ENCODE measurements at places on chromosomes 3 and 15.

DNA sequence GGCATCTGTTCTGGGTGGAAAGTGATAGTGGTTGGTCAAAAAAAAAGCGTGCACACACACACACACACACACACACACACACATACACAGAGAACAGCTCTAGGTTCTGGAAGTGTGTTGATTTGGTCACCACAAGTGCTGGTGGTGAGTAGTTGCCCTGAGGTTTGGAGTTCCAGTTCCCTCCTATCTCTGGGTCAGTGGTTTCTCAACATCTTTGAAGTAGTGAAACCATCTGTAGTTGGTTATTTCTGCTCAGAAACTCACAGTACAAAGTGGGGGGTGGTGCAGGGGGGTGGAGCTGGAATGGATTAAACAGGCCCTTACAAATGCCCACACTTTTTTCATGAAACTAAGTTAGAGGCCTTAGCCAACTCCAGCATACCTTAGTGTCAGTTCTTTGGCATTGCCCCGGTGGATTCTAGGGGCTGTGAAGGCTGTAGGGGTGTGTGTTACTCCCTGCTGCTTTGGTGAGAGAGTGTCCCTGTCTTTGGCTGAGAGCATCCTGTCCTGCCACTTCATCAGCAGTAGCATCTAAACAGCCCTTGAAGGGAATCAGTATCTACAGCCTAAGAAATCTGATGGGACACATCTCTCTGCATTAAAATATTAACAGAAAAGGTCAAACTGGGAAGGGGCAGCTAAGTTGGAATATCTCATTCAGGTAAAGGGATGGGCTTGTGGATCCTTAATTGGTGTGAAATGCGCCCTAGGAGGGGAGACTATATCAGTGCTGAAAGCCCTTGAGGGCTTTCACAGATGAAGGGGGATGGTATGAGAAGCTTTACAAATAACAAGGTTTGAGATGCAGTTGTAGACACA lies 20.6 kb downstream of the SMAD3 start:
- DNase-seq: peak; percentile 59

GRCh38 chr15:71066983-71067382 lies 48.3 kb upstream of the THSD4 start:
- DNase-seq: no peak

DNA sequence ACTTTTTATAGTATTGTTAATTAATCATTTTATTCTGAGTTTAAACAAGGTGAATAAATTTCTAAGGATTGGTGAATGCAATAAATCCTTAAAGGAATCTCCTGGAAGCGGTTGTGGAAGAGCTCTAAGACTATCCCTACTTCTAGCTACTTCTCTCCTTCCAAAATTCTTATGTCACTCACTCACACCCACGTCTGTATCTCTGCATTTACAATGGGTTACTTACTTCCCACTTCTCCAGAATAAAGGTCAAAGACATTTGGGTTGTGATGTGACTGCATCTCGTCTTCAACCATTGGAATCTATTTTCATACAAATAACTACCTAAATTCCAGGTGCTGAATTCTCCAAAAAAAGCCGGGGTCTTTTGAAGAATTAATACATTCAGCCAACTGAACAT lies 234.2 kb upstream of the MDFIC2 start:
- no peak for DNase-seq

GRCh38 chr3:188944108-188944507 lies 227.7 kb upstream of the TPRG1 start:
- DNase-seq: no peak

DNA sequence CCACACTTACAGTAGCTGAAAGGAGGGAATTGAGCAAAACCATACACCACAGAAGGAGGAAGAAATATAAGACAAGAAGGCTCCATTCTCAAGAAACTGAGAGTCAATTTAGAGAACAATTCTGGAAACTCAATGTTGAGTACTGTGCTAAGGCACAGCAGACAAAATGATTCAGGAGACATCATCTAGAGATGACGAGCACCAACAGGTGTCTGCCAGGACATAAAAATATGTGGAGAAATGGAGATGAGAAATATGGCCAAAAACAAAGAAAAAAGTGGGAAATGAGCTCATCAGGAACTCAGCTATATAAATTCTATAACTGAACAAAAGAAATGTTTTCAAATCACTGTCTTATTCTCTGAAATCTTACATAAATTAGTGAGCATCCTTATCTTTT lies 343.7 kb downstream of the ERC2 start:
- no peak for DNase-seq

- DNase-seq: no peak
Measured at GRCh38 chr3:147653367-147653923, 244.3 kb downstream of the ZIC1 start.

DNA sequence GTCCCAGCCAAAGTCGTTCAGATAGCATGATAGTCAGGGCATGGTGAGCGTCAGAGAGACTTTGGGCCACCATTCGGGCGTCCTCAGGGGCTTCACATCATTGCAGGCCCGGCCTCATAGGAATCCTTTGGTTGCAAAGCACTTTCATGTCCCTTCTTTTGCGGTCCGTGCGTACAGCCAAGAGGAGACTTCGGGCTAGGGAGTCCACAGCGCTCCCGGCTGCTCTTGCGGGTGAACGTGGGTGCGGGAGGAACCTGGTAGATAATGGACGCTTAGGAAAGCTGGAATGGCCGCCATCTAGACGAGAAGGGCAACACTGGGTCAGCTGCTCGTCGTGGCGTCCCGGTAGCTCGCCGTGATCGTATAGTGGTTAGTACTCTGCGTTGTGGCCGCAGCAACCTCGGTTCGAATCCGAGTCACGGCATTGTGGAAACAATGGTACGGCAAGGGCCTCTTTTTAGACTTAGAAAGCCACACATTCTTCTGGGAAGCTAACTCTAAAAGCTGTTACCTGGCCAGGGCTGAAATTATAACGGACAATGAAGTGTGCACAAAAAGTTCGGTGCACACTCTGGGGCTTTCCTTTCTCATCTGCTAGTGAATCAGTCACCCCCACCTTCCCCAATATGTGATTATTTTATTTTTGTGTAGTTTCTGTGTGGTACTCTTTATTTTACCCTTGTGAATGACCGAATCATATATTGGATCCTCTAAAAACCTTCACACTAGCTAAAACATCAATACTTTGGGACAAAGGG lies 13.2 kb upstream of the SHF start:
- DNase-seq: peak; percentile 27

DNA sequence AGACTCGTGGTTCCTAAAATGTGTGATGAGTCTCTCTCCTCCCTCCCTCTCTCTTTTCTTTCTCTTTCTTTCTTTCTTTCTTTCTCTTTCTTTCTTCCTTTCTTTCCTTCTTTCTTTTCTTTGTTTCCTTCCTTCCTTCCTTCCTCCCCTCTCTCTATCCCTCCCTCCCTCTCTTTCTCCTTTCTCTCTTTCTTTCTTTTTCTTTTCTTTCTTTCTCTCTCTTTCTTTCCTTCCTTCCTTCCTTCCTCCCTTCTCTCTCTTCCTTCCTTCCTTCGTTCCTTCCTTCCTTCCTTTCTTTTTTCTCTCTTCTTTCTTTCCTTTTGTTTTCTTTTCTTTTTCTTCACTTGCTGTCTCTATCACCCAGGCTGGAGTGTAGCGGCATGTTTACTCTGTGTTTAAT lies 290.8 kb downstream of the NFKBIZ start:
- no peak for DNase-seq
